Naive thymus-derived CD4-positive, alpha-beta T cell (primary cell): ENCODE measurements at places on chromosomes 2 and 18. TPM values are rescaled to one million over a fixed set of nuclear protein-coding genes. Genes with fewer than 3 reads are reported as not detected.

The CYRIA gene
- polyA plus RNA-seq = 1.6 TPM

The DNAJC5G gene
- polyA plus RNA-seq = not detected

The METTL4 gene
- 12.0 TPM for polyA plus RNA-seq

The SMARCAL1 gene
- polyA plus RNA-seq = 31.2 TPM

The ANKRD30BL gene
- polyA plus RNA-seq = not detected

The ANKRD30B gene
- not detected for polyA plus RNA-seq

The PTGR3 gene
- 25.5 TPM for polyA plus RNA-seq

The MBD5 gene
- polyA plus RNA-seq = 22.9 TPM

The REG1B gene
- polyA plus RNA-seq = not detected

The CFAP53 gene
- polyA plus RNA-seq = 0.09 TPM

The VIT gene
- not detected for polyA plus RNA-seq

The DYSF gene
- not detected for polyA plus RNA-seq

The PARD3B gene
- polyA plus RNA-seq = 0.27 TPM

DNA sequence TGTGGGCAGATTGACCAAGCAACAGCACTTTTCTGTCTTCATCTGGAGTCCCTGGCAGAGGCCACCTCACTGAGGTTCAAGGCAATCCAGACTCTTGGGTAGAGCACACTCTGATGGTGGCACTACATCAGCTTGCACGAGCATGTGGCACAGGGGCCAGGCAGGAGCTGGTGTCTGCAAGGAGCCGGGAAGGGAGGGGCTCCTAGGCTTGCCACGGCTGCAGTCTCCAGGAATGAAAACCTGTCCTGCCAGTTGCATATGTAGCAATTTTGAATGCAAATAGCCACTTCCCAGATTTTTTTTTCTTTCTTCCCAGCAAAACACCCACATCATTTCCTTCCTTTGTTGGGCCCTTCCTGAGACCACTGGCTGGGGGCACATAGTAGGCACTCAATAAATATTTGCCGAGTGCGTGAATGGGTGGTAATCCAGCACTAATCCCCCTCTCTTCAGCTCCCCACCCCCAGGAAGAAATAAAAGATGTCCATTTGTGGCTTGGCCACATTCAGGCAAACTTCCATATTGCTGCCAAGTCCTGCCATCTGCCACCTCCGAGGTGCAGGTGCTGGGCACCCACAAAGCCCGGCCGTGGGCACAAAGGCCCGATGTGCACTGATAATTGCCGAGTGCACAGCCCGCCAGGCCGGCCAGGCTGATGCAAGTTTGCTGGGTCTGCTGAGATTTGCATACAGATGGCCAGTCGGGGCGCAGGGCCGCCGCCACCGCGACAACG is 72.4 kb downstream of the MYCN start:
- no peaks in the 10 kb centered on the region for H3K27me3 ChIP-seq
- H3K27ac ChIP-seq = no peak overlapping the region
- no peaks in the 10 kb centered on the region for H3K36me3 ChIP-seq
- no peak overlapping the region for H3K4me3 ChIP-seq

- no peaks in the 10 kb centered on the region for H3K4me1 ChIP-seq
- H3K36me3 ChIP-seq = no peaks in the 10 kb centered on the region
- no peak overlapping the region for H3K27ac ChIP-seq
- H3K27me3 ChIP-seq = no peaks in the 10 kb centered on the region
- no peak overlapping the region for H3K4me3 ChIP-seq
Observed at GRCh38 chr2:58569475-58570185, 328.5 kb upstream of the FANCL start.

DNA sequence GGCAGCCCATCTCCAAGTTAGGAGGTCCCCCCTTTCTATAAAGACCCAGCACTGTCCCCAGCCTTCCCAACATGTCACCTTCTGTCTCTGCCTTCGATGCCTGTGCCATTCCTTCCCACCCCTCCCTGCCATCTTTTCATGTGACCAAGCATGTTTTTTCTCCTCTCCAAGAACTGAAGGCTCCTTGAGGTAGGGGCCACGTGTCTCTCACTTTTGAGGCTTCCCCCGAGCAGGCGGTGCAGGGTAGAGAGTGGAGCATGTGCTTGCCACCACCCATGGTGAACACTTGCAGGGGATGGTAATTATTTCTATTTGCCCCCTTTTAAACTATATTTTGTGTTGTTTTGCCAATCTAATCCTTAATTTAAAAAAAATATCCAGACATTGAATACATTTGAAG is 168.4 kb downstream of the ACKR3 start:
- no peaks in the 10 kb centered on the region for H3K27me3 ChIP-seq
- H3K36me3 ChIP-seq = no peaks in the 10 kb centered on the region
- H3K27ac ChIP-seq = no peak overlapping the region
- H3K4me1 ChIP-seq = no peaks in the 10 kb centered on the region

- H3K27me3 ChIP-seq = no peaks in the 10 kb centered on the region
- peak overlapping the region; percentile 85 for H3K27ac ChIP-seq
Observed at GRCh38 chr18:54268751-54269150, 566 bp upstream of the POLI start.

DNA sequence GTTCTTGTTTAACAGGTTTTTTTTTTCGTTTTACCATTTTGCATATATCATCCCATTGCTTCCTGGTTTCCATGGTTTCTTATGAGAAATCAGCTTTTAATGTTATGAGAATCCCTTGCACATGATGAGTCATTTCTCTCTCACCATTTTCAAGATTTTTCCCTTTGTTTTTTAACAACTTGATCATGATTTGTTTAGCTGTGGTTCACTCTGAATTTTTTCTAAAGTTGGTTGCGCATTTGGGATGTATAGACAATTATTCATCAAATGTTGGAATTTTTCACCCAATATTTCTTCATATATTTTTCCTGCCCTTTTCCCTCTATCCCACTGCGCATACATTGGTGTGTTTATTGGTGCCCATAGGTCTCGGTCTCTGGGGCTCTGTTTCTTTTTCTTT is 42.4 kb upstream of the BIN1 start:
- H3K36me3 ChIP-seq = no peaks in the 10 kb centered on the region
- H3K27ac ChIP-seq = no peak overlapping the region
- H3K4me3 ChIP-seq = no peak overlapping the region
- H3K4me1 ChIP-seq = no peaks in the 10 kb centered on the region

GRCh38 chr2:192140236-192140839 is 54.4 kb downstream of the TMEFF2 start:
- no peak overlapping the region for H3K4me3 ChIP-seq
- no peaks in the 10 kb centered on the region for H3K27me3 ChIP-seq
- no peaks in the 10 kb centered on the region for H3K4me1 ChIP-seq
- DNase-seq = no peak
- no peaks in the 10 kb centered on the region for H3K36me3 ChIP-seq

GRCh38 chr2:101961338-101962191 is 30.2 kb upstream of the IL1R2 start:
- no peak overlapping the region for H3K27ac ChIP-seq
- no peaks in the 10 kb centered on the region for H3K4me1 ChIP-seq
- H3K4me3 ChIP-seq = no peak overlapping the region
- DNase-seq = no peak
- no peaks in the 10 kb centered on the region for H3K27me3 ChIP-seq

DNA sequence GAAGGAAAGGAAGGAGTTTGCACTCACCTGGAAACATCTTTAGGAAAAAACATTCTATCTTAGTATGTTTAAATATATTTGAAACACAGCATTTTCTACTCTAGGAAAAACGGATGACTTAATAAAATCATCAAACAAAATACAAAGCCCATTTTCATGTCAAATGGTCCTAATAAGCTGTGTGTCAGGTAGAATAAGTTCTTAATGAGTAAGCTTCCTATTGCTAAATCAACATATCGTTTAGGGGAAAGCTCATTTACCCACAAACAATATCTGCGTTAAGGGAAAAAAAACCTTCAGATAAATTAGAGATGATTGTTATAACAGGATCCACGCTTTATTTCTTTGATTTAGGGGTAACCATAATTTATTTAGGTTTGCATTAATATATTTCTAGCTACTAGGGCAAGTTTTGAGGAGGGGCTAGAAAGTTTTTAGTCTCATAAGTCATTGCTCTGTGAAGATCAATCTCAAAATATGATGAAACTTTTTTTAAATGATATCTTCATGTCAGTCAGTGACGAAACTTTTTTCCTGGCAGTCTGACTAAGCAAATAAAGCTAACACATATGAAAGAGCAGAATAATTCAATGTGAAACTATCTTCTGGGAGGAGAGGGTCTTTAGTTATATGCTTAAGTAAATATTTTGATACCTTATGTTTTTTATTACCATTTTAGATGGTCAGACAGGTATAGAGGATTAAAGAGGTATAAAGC is 147.1 kb downstream of the WDSUB1 start:
- no peak overlapping the region for H3K27ac ChIP-seq
- DNase-seq = no peak
- no peaks in the 10 kb centered on the region for H3K36me3 ChIP-seq
- H3K4me3 ChIP-seq = no peak overlapping the region
- H3K4me1 ChIP-seq = peaks cover 5% of the 10 kb centered on the region

- no peak overlapping the region for H3K27ac ChIP-seq
- H3K36me3 ChIP-seq = no peaks in the 10 kb centered on the region
- H3K4me1 ChIP-seq = no peaks in the 10 kb centered on the region
- no peak for DNase-seq
- H3K4me3 ChIP-seq = no peak overlapping the region
Observed at GRCh38 chr2:163703386-163703785, 32.4 kb downstream of the FIGN start.

GRCh38 chr2:152708742-152709141 is 8.5 kb downstream of the PRPF40A start:
- no peaks in the 10 kb centered on the region for H3K27me3 ChIP-seq
- peaks cover 22% of the 10 kb centered on the region for H3K36me3 ChIP-seq
- no peak overlapping the region for H3K27ac ChIP-seq

GRCh38 chr2:220664272-220665107 is 907.6 kb downstream of the EPHA4 start:
- H3K4me1 ChIP-seq = no peaks in the 10 kb centered on the region
- H3K27ac ChIP-seq = no peak overlapping the region
- no peaks in the 10 kb centered on the region for H3K36me3 ChIP-seq
- no peaks in the 10 kb centered on the region for H3K27me3 ChIP-seq

GRCh38 chr2:148814143-148814859 is 60.7 kb upstream of the KIF5C start:
- H3K4me3 ChIP-seq = no peak overlapping the region
- H3K27ac ChIP-seq = no peak overlapping the region
- no peak for DNase-seq
- no peaks in the 10 kb centered on the region for H3K36me3 ChIP-seq

GRCh38 chr2:191675807-191676721 is 1.9 kb upstream of the NABP1 start:
- peak overlapping the region; percentile 92 for H3K27ac ChIP-seq
- peak overlapping the region; percentile 90 for H3K4me3 ChIP-seq
- peak; percentile 22 for DNase-seq
- H3K36me3 ChIP-seq = peaks cover 7% of the 10 kb centered on the region
- no peaks in the 10 kb centered on the region for H3K27me3 ChIP-seq
- H3K4me1 ChIP-seq = peaks cover 32% of the 10 kb centered on the region

- no peaks in the 10 kb centered on the region for H3K4me1 ChIP-seq
- no peak overlapping the region for H3K4me3 ChIP-seq
- no peak for DNase-seq
- no peak overlapping the region for H3K27ac ChIP-seq
- no peaks in the 10 kb centered on the region for H3K36me3 ChIP-seq
Observed at GRCh38 chr2:9692456-9693195, 61.8 kb upstream of the YWHAQ start.

- no peaks in the 10 kb centered on the region for H3K36me3 ChIP-seq
- no peaks in the 10 kb centered on the region for H3K27me3 ChIP-seq
- H3K4me3 ChIP-seq = no peak overlapping the region
- no peak overlapping the region for H3K27ac ChIP-seq
- no peak for DNase-seq
- H3K4me1 ChIP-seq = peaks cover 10% of the 10 kb centered on the region
Observed at GRCh38 chr2:144452169-144452988, 67.5 kb downstream of the ZEB2 start.

- H3K27me3 ChIP-seq = no peaks in the 10 kb centered on the region
- H3K36me3 ChIP-seq = no peaks in the 10 kb centered on the region
- H3K4me1 ChIP-seq = no peaks in the 10 kb centered on the region
- no peak overlapping the region for H3K27ac ChIP-seq
- no peak for DNase-seq
- H3K4me3 ChIP-seq = no peak overlapping the region
Observed at GRCh38 chr2:100404411-100404810, 13.1 kb downstream of the CHST10 start.

DNA sequence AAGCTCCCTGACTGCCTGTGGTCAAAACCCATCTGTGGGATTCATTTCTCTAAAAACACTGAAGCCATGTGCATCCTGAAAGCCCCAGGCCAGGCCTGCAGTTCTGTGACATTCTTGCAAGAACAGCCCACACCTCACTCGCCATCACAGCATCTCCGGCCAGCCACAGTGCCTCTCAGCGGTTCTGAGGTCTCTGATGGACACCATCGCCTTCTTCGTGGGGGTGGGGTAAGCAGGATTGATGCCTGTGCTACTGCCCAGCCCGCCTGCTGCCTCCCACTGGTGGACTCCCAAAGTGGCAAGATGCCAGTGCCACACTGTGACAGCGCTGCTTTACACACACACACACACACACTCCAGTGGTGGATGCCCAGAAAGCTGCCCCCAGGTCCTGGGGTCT is 5.2 kb upstream of the PRLH start:
- no peak for DNase-seq
- H3K4me3 ChIP-seq = no peak overlapping the region
- H3K27me3 ChIP-seq = no peaks in the 10 kb centered on the region
- H3K36me3 ChIP-seq = no peaks in the 10 kb centered on the region

- no peak overlapping the region for H3K27ac ChIP-seq
- H3K36me3 ChIP-seq = no peaks in the 10 kb centered on the region
- H3K4me3 ChIP-seq = no peak overlapping the region
- no peak for DNase-seq
Observed at GRCh38 chr2:68425503-68425902, 41.6 kb downstream of the FBXO48 start.
